Cardiac muscle cell (in vitro differentiated cells and primary cell): ENCODE measurements at places on chromosomes 7 and 10.

GRCh38 chr10:53356616-53357349 lies 584.2 kb upstream of the MBL2 start:
- no peak for DNase-seq

GRCh38 chr7:155453296-155454182 lies 4.4 kb upstream of the EN2 start:
- DNase-seq: no peak

DNA sequence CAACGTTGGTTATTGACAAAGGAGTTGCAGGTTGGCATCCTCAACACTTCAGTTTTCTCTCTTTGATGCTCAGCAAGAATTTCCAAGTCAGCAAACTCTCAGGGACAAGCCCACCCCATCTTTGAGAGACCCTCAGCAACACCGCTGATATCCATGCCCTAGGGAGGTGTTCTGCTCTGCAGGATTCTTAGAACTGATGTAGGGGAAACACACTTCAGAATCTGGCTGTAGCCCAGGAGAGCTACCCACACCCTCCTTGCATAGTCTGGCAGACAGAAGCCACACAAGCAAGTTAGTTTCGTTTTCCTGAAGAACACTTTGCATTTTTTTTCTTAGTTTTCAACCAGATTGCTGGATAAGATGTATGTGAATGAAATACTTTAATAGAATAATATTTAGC lies 822 bp downstream of the SAMD9L start:
- DNase-seq: peak; percentile 68

DNA sequence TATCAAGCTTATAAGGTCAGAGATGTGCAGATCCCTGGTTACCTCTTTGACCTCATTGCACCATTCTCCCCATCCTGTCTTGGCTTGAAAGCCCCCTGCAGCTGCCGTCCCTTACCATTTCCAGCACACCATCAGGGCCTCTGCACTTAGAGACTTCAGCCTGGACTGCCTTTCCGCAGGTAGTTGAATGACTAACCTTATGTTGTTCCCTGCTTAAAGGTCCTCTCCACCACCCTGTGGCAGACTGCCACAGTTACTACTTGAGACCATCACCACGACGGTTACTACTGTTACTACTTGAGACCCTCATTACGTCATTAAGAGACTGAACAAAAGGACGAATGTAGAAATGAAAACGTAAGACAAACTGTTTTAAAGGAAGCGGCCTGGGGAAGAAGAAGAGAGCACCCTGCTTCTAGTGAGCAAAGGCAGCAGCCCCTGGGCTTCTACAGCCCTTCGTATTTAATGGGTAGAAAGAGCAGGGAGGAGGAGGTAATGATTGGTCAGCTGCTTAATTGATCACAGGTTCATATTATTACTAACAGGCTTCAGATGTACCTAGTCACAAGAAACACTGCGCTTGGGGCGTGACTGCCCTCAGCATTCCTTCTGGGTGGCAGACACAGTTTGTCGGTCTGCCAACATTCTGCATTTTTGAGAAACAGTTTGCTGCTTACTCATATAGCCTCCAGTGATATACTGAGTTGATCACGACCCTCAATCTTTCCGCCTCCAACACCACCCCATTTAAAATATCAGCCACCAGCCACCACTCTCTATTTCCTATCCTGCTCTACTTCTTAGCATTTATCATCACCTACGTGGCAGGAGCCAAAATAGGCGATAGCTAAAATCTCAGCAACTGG lies 74.1 kb upstream of the PARD3 start:
- DNase-seq: no peak

DNA sequence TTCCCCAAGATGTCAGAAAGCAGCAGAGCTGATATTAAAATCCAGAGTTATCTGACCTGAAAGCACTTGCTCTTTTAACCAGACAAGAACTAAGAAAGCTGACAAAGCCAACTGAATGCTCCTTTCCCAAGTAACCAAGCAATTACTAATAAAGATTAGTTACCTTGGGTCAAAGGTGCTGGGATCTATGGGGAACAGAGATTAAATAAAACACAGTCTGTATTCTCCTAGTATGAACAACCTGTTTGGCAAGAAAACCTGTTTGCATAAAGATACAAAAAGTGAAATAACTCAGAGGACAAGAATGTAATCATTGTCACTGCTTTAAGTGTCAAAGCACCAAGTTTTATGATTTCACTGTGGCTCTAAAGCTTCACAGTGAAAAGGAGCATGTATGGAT lies 35.7 kb downstream of the ITPRID1 start:
- DNase-seq: no peak
